ENCODE measurements at places on chromosomes 16 and 17.
A peak's percentile ranks its signal among the peaks of the same experiment; 100 is the strongest.

DNA sequence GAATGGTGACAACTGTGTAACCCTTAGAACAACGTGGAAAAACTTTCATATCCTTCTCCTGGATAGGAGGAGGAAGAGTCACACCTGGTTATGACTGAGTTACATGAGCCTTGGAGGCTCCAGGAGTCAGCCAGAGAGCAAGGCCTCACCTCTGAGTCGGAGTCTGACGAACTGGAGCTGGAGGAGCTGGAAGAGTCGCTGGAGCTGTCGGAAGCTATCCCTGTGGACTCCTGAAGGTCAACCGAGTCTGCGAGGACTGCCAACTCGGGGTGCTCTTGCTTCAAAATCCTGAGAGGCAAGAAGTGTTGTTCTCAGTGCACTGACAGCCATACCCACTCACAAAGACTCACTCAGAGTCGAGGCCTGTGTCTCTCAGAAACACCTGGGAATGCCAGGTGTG lies 6.2 kb downstream of the JMJD6 start:
- no peak for DNase-seq

DNA sequence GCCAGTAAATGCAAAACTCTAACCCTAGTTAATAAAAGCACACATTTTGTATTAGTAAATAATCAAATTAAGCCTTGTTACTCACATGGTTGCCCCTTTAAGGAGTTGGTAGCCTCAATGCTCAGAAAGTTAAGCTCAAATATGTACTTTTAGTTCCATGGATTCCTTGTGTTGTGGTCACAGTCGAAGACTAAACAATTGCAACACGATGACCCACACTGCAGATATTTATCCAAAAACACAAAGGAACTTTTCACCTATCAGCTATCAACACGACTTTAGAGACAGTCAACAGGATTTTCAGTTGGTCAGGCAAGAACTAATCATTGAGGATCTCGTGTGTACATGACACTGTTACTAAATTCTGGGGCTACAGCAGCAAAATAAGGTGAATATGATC lies 47.4 kb upstream of the NUDT7 start:
- DNase-seq: no peak

DNA sequence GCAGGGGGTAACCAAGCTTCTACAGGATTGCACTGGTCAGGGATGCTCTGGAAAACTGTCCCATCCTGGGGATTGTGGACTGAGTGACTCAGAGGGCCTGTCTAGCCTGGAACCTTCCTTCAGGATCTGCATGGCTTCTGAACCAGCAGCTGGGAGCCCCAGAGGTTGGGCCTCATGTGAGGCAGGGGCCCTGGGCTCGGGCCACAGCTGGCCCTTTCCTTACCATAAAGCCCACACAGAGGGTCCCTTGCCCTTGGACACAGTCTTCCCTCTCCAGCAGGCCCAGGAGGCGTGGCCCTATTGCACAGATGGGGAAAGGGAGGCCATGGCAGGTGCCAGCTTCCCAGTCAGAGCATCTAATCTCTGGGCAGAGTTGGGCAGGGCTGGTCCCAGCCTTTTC lies 30.5 kb downstream of the ADCY7 start:
- DNase-seq: no peak

- no peak for DNase-seq
Measured at GRCh38 chr16:73433731-73434307, 385.9 kb upstream of the ZFHX3 start.

- DNase-seq: no peak
Measured at GRCh38 chr17:61412860-61413660, 13.4 kb downstream of the TBX2 start.

DNA sequence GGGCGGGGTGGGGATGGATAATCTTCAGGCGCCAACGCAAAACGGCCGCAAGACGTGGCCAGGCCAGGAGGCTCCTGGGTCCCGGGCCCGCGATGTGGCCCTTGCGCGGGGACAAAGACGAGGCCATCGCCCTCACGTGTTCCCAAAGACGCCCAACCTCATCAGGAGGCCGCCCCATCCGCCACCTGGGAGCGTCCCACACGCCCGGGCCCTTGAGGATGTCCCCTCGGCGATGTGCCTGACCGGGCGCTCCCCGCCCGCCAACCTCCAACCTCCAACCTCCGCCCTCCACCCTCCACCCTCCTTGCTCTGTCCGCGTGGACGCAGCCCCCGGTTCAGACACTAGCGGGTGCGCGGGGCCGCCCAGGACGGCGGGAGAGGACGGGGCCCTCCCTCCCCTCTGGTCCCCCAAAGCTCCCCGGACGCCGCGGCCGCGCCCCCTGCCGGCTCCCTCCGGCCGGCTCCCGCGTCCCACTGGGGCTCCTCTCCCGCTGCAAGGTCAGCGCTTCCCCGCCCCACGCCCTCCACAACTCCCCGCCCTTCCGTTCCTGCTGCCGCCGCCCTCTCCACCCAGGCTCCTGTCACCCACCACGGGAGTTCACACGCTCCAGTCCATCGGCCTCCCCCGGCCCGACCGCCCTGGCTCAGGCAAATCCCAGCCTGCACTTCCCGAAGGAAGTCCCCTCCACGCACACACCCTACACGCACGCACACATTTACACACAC lies 250.8 kb upstream of the RPL38 start:
- DNase-seq: peak; percentile 66

- peak; percentile 34 for DNase-seq
Measured at GRCh38 chr16:56013962-56014552, 138.9 kb upstream of the CES5A start.

DNA sequence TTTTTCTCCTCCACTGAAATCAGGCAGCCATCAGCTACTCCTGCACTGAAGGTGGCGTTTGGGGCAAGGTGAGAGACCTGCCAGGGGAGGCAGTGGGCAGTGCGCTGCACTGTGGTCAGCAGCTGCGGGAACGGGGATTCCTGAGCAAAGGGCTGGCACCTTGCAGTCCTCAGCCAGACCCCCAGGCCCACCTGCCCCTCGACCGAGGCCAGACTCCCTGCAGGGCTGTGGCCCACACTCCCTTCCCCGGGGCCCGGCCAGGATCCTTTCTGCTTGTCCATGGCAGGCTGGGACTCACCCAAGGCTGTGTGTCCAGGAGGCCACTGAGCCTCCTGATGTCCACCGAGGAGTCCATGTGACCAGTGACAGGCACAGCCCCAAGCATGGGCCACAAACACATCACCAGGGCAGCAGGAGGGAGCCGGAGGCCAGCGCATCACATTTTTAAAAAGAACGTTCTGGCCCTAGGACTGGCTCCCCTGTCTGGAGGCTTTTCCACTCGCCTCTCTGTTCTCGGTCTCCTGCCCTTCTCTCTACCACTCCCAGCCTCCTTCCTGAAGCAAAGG lies 28.5 kb upstream of the TNRC6C start:
- no peak for DNase-seq

DNA sequence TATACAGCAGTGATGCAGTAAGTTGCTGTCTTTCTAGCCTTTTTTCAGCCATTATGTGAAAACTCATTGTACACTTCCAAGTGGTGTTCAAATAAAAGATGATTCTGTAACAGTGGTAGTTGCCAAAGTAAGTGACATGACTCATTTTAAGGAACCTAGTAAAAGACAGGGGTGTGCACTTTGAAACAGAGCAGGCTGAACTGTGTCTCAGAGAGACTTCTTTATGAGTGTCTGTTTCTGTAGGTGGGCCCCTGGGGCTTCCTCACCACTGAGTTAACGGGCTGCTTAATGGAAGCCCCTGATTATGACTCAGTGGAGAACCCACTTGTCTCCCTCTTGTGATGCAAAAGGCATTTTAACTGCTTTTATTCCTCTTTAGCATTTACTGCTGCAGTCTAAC lies 147.3 kb downstream of the PCTP start:
- no peak for DNase-seq

- DNase-seq: no peak
Measured at GRCh38 chr17:64630309-64631223, 31.5 kb downstream of the SMURF2 start.

GRCh38 chr16:17451843-17452242 lies 18.9 kb downstream of the XYLT1 start:
- DNase-seq: no peak

DNA sequence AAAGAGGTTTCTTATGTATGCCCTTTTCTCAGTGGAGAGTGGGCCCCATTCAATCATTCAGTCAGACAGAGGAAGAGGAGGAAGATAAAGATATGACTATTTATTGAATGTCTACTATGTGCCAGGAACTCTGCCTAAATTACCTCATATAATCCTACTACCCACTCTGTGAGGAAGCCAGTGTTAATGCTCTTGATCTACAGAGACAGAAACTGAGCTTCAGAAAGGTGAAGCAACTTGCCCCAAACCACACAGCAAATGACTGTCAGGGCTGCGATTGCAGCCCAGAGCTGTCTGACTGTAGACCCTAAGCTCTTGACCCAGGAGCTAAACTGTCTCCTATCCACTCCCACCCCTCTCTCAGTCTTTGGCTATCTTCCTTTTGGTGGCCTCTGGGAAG lies 8.4 kb downstream of the SRCIN1 start:
- DNase-seq: no peak

DNA sequence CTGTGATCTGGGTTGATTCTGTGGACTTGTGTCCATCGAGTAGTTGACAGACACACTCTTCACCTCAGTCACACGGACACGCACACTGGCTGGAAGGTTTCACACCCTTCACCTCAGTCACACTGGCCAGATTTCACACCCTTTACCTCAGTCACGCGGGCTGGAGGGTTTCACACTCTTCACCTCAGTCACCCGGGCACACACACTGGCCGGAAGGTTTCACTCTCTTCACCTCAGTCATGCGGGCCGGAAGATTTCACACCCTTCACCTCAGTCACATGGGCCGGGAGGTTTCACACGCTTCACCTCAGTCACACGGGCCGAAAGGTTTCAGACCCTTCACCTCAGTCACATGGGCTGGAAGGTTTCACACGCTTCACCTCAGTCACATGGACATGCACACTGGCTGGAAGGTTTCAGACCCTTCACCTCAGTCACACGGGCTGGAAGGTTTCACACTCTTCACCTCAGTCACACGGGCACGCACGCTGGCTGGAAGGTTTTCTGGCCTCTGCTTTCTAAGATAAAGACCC lies 96.2 kb downstream of the PGS1 start:
- no peak for DNase-seq

GRCh38 chr16:76959166-76959565 lies 231.8 kb upstream of the MON1B start:
- no peak for DNase-seq

DNA sequence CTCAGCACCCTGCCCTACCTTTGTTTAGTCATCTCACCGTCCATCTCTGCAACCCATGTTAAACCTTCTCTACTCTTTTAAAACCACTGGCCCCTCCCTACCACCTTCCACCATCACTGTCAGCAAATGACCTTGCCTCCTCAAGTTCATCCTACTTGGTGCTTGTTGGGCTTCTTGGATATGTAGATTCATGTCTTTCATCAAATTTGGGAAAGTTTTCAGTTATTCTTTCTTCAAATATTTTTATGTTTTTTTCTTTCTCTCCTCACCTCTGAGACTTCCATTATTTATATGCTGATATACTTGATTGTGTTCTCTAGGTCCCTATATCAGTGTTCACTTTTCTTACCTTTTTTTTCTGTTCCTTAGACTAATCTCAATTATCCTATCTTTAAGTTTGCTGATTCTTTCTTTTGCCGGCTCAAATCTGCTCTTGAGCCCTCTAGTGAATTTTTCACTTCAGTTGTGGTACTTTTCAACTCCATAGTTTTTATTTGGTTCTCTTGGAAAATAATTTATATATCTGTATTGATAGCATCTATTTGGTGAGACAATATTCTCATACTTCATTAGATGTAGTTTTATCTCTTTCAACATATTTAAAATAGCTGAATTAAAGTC lies 28.7 kb upstream of the ALDH3A2 start:
- no peak for DNase-seq

DNA sequence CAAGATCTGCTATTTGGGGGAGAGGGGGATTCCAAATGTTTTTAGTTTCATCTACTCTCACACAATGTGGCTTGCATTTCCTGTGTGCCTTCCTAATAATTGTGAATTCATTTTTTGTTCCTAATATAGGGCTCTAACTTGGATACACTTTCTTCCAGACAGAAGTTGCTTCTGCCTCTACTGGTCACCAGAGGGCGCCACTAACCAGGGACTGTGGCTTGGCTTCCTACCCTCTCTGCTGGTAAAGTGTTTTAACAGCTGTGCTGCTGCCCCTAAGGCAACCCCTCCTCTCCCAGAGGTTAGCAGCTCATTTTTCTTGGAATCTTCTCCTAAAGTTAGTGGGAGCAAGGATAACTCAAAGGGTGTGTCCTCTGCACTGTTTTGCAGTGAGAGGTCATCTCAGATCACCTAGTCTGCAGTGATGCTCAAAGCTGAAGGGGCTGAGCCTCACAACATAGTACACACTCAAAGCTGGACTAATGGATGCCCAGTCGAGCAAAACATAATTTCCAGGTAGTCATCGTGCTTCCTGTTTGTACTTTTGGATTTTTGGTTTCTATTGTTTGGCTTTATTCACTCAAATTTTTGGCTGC lies 5.0 kb upstream of the PRSS54 start:
- no peak for DNase-seq

- no peak for DNase-seq
Measured at GRCh38 chr16:28317040-28317880, 24.9 kb downstream of the SBK1 start.

DNA sequence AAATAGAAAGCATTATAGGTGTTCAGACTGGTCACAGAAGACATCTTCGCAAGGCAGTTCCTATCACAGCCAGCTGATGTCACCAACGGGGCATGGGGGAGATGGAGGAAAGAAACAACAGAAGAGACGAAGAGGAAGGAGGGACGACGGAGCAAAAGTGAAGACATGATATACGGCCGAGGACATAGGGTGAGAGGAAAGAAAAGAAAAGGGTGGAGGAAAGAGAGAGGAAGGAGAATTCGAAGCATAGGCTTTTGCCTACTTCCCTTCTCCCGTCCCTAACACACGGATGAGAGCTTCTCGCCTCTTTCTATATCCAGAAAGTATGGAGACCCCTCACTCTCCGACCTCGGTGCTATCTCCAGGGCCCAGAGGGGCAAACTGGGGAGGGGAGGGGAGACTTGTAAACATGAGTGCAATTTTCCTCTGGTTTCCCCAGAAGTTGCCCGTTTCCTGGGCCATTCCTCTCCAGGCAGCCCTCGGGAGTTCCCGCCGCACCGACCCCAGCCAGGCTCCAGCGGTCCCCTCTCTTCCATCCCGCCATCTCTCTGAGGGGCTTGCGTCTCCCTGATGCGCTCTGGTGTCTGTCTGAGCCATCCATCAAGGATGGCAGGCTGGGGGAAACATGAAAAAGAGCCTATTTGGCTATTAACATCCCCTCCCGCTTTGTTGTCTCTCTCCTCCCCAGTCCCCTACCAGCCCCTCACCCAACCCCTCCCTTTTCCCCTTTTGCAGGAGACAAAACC lies 26.0 kb downstream of the COPZ2 start:
- DNase-seq: no peak

DNA sequence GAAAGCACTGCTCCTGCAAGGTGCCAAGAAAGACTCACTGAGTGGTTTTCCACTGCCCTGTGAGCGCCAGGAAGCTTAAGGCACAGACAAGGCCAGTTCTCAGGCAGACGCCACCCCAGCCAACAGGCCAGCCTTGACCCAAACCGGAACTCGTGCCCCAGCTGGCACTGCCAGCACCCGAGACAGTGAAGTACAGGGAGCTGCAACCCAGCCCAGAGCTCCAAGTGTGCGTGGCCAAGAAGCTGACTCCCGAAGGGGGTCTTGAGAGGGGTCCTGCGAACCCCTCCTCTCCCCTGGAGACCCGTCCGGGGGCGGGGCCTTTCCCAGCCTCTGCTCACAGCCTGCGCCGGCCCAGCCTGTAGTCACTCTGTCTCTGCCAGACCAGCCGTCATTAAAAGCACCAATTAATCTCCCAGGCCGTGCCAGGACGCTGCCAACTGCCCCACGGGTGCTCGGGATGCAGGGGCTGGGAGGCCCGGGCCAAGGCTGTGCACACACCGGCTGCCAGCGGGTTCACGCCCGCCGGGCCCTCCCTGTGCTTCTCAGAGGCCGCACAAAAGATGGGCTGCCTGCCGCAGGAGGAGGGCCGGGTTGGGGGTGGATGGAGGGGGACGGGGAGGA lies 4.4 kb upstream of the SOX8 start:
- DNase-seq: no peak

Data from left colon (tissue), 2 donors.